ENCODE measurements at places on chromosomes 11 and 22. TPM values are rescaled to one million over a fixed set of nuclear protein-coding genes. Genes with fewer than 3 reads are reported as not detected.
A peak's percentile ranks its signal among the peaks of the same experiment; 100 is the strongest.

- DNase-seq, result peak; percentile 54
Measured at GRCh38 chr11:64234647-64235379, 429 bp downstream of the VEGFB start.

The KRTAP5-2 gene
- total RNA-seq, result not detected

The PSMA1 gene
- total RNA-seq, result 309 TPM

The UBQLNL gene
- total RNA-seq, result not detected

GRCh38 chr11:35104655-35105054 lies 34.3 kb upstream of the CD44 start:
- no peak for DNase-seq

DNA sequence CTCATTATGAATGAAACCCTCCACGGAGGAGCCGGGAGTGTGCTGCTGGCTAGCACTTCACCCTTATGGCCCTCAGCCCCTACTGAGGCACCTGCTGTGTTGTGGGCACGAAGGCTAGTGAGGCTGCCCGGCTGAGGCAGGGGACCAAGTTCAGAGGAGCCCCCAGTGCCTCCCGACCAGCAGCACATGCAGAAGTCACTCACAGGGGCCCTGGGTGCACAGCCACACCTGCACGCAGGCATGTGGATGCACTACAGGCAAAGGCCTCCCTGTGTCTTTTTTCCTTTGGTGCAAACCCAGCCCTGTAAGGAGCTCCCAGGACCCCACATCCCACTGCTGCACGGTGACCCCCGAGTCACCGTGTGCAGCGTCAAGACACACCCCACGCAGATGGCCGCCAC lies 261.5 kb downstream of the BRD1 start:
- no peak for DNase-seq

DNA sequence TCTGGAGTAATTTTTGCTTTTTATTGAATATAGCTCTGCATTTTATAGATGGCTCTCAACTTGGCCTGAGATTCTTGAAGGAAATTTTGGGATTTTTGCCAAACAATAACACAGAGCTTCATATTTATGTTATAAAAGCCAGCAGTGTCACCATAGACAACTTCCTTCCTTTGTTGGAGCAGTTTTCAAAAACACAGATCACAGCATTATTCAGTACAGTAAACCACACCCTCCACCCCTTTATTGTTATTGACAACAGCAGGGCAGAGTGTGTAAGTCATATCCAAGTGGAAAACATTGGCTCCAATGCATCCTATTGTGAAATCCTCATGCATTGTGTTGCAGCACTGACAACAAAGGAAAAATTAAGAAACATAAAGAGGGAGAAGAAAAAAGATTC lies 62.6 kb upstream of the PRSS23 start:
- DNase-seq, result no peak

DNA sequence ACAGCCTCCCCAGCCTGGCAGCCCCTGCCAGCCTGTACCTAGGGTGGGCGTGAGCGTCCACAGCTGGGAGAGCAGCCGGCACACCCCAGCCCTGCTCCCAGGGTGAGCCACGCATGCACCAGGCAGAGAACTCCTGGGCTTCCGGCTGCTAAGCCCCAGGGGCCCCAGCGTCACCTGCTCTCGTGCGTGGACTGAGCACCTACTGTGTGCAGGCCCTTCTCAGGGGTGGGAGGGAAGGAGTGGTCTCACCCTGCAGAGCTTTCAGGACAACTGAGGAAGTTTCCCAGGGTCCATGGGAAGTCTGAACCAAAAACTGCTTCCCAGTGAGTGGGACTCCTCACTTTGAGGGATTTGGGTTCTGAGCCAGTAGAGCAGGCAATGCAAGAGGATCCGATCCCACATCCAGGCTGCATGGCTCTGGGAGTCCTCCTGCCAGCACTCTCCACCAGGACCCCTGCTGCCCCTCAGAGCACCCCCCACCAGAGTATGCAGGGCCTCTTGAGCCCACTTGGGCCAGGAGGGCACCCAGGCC lies 47.1 kb upstream of the PRODH start:
- no peak for DNase-seq

The OR2AT4 gene
- under 0.01 TPM for total RNA-seq

- peak; percentile 32 for DNase-seq
Measured at GRCh38 chr11:64074239-64074638, 38.5 kb downstream of the FLRT1 start.

The FOLR2 gene
- total RNA-seq, result not detected
